ENCODE measurements at places on chromosomes 3 and 15.
A peak's percentile ranks its signal among the peaks of the same experiment; 100 is the strongest.

GRCh38 chr15:74540161-74540760 is 759 bp upstream of the ARID3B start:
- no peak for DNase-seq

GRCh38 chr3:49673121-49673714 is 933 bp upstream of the APEH start:
- DNase-seq: no peak

DNA sequence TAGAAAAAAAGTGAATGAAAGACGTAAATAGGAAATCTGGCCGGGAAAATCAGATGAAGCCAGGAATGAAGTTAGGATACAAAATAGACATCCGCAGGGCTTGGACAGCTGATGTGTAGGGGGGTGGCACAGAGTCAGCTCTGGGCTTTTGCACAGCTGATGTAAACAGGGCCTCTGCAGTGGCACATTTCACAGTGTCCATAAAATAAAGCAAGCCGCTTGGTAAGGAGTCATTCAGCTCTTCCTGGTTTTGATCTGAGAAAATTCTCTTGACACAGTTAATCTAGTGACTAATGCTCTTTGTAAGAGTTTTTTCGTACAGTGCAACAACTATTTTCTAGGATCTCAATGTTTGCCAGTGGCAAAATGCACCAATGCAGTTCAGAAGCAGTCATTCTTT is 153.3 kb downstream of the USP13 start:
- DNase-seq: no peak

DNA sequence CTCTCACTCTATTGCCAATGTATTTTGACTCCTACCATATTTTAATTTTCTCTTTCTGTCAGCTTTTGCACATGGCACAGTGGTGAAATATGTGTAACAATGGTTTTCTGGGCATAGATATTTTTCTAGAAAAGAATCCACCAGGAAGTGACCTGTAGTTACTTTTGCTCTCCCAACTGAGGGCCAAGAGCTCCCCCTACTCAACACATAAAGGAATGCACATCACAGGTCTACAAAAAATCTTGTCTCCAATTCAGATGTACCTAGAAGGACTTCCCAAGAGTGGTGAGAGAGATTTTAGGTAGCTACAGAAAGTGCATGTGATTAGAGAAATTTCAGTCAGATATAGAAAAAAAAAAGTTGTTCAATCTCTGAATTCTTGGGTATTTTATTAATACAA is 15.6 kb downstream of the CPA3 start:
- no peak for DNase-seq

DNA sequence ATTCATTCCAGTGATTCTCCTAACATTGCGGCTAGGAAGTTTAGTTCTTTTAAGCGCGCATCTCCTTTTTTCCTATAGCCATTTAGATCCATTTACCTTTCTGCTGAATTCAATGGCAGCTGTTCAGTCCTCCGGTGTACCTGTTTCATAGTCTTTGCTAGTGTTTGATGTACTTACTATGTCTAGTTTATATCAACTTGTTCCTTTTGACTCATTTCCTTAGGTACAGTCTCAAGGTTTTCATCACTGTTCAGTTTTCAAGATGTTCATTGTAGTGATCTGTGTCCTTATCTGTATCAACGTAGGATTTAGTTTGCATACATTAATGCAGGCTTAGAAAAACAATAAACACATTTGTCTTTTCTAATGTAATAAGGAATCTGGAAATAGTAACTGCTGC is 59.0 kb upstream of the MBNL1 start:
- no peak for DNase-seq

DNA sequence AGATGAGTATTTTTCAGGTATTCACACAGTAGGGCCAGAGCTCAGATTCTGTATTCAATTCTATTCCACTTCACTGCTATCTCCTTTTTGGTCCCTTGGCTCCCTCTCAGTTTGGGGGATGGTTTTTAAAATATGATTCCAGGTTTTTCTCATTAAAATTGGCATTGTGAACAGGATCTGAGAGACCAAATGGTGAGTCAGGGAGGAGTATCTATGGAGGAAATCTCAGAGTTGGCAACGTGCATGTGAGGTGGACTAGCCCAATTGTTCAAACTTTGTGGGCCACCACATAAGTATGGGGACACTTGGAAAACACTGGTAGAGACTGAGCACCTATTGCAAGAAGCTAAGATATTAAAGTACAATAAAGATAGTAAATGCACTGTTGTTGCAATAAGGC is 53.9 kb upstream of the TTC14 start:
- DNase-seq: no peak

DNA sequence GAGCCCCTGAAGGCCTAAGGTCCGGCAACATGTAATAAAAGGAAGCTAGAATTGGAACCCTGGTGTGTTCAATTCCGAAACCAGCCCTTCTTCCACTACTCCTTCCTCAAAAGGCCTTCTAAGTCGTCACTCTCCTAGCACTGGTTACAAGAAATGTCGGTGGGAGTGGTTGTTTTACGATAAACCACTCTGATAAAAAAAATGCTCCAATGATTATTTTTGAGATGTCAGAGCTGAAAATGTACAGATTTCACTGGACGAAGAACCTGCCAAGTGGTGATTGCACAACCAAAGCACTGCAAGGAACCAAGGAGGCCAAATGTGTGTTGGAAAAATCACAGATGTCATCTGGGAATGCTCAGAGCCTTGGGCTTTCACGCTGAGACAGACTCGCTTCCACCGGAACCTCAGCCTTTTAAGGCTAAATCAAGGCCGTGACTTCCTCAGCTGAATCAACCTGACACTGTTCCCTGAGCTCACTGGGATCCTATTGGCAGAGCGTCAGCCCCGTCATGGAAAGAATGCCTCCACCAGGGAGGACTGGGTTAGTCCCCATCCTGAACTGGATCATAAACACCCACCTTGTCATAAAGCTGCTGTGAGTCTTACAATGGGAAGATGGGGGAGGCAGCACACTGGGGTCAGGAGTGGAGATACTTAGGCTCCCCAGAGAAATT is 108.1 kb upstream of the THBS1 start:
- no peak for DNase-seq

- DNase-seq: peak; percentile 35
Measured at GRCh38 chr3:100602506-100603444, 6.6 kb upstream of the ADGRG7 start.

GRCh38 chr3:66933233-66933632 is 64.9 kb upstream of the KBTBD8 start:
- no peak for DNase-seq

DNA sequence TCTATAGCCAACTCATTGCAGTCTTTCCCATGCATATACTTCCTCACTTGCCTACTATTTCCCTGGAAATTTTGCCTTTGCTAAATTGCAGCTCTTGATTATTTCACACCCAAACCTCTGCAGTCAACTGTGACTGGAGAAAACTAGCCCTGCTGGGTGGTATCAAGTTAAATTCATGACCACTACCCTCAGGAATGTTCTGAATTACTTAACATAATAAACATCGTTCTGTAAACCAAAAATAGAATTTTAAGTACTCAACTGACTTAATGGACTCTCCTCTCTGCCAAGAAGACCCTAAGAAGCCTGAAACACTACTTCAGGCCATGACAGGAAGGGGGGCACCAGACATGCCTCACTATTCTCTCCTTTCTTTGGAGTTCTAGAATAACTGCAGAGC is 1278.0 kb upstream of the GBE1 start:
- no peak for DNase-seq

DNA sequence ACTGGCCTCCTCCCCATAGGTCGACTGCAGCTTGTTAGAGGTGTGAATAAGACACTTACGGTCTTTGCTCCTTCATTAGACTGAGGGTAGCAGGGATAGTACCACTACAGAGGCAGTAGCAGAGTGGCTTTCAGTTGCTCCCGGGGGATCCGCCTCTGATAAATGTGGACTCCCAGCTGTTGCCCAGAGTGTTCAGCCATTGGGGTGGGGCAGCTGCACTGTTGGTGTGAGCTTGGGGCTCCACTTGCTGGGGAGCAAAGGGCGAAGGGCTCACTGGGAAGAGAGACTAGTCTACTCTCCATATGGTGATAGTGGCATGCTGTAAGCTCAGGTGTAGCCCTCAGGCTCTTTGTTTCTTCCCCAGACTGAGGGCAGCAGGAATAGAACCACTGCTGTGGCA is 239.1 kb downstream of the LRRN1 start:
- no peak for DNase-seq

DNA sequence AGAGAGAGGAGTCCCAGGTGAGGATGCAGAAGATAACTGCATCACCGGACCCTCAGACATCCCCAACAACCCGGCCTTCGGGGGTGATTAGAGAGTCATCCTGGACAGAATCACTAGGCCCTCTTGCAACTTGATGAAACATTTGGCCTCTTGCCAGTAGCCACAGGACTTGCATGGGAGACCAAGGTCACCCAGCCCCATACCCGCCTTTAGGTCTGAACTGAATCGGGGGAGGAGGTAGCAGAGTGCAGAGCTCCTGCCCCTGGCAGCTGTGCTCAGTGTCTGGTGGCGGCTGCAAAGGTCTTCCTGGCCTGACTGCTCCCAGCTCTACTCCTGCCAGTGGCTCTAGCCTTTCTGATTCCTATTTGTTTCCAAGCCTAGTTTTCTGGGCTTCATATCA is 12.4 kb downstream of the PIF1 start:
- no peak for DNase-seq

DNA sequence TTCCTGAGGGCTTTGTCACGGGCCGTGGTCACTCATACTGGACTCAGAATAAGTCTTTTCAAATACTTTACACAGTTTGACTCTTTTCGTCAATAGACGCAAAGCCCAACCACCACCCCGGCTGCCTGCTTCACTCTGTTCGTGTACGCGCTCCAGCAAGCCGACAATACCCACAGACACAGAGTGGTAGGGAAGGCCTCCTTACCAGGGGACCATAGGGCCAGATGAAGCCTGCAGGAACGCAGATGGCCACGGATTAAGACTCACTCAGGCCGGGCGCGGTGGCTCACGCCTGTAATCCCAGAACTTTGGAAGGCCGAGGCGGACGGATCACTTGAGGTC is 29.7 kb downstream of the EFCAB12 start:
- DNase-seq: no peak

- DNase-seq: no peak
Measured at GRCh38 chr15:63492541-63493077, 11.8 kb upstream of the USP3 start.

- DNase-seq: no peak
Measured at GRCh38 chr3:73746623-73747022, 121.9 kb upstream of the PDZRN3 start.

GRCh38 chr3:140509534-140509933 is 168.3 kb upstream of the TRIM42 start:
- no peak for DNase-seq

GRCh38 chr3:108450444-108450843 is 60.0 kb downstream of the MYH15 start:
- no peak for DNase-seq

- no peak for DNase-seq
Measured at GRCh38 chr3:43410592-43410991, 124.3 kb downstream of the SNRK start.

Measured in GM12878 (cell line).